ENCODE measurements at places on chromosomes 1 and 21.
A peak's percentile ranks its signal among the peaks of the same experiment; 100 is the strongest.

- no peak for DNase-seq
Measured at GRCh38 chr1:196680107-196680506, 28.3 kb downstream of the CFH start.

GRCh38 chr21:33487996-33488395, 3.5 kb downstream of the DNAJC28 start:
- DNase-seq, result no peak

DNA sequence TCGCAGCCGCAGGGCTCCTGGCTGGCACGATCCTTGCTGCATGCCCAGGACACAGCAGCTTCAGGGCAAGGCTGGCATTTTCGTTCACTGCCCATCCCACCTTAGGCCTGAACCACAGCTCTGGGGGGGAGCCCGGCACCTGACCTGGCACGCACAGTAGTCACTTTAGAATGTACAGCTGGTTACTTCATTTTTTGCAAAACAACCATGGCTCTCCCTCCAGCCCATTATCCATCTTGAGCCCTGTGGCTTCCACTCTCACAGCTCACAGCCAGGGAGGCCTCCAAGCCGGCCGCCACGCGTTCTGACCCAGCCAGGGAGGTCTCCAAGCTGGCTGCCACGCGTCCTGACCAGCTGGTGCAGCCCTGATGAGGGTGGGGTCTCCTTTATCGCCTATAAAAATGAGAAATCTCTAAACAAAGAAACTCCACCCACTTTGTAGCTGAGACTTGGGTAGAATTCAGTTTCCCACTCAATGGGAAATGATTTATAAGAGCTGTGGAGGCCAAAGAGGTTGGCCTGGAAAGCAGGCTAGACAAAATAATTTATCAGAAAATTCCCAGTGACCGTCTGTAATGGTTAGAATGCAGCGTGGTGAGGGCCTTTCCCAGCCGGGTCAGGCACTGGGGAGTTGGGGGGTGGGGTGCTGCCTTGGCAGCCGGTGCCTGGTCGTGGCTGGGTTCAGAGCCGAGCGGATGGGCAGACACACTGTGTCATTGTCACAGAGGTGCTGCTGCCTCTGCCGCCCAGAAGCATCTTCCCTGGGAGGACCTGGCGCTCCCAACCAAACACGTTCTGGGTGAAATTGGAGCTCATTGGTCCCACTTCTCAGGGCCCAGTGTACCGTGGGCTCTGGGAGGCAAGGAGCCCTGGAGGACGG, 54.6 kb upstream of the ACTRT2 start:
- no peak for DNase-seq

- DNase-seq, result no peak
Measured at GRCh38 chr1:43349594-43350306, 9.0 kb upstream of the CDC20 start.

DNA sequence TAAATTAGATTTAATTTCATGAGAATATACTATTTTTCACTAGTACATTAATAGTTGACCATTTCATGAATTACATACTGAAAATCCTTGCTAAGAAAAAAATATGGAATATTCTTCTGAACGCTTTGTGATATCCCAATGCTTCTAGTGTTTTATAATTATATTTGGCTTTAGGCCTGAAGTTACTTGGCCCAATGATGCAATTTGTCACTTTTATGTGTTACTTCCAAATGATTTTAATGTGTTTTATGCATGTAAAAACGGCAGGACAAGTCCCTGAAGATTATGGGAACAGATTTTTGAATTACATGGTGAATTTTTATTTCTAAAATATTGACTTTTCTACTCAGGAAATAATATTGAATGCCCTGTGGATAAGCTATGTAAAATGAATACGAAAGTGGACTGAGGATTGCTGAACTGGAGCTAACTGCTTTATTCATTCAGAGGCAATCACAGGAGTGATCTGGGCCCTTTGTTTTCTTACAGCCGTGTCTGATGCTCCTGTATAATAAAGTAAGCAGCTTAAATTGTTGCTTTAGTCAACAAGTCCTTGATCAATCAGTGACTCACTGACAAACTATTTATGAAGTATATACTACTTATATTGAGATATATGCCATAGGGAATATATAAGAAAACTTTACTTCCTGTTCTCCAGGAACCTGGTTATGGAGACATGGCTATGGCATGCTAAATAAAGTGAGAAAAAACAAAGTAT, 543.0 kb upstream of the RGS18 start:
- no peak for DNase-seq

GRCh38 chr21:36149788-36150711, 6.6 kb upstream of the DOP1B start:
- DNase-seq, result no peak

GRCh38 chr1:155706139-155706538, 17.2 kb downstream of the DAP3 start:
- DNase-seq, result no peak

GRCh38 chr1:11026052-11026451, 13.6 kb downstream of the TARDBP start:
- DNase-seq, result no peak

DNA sequence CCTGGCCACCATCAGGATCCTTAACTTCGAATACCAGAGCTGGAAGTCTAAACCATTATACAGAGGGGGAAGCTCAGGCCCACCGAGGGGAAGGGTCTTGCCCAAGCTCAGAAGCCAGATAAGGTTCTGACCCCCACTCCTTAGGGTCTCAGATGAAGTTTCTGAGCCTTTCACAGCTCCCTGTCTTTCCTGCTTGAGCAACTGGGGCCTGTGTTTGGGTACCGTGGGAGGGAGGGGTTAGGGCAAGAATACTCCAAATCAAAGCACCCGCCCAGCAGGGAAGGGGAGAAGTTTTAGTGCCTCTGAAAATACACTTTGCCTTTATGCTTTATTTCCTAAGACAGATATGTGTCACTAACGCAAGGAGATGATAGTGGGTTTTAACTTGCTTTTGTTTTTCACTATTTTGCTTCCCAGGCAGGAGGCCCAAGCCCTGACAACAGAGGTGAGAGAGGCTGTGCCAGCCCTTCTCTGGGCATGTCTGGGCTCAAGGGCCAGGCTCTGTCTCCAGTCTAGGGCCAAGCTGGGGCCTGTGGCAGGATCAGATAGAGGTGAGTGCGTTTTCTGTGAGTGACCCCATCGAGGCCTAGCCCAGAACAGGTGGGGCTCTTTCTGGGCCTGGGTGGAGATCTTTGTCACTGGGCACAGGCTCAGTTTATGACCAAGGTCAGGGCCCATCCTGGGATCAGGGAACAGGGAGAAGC, 20.5 kb upstream of the TENT5B start:
- DNase-seq, result no peak

DNA sequence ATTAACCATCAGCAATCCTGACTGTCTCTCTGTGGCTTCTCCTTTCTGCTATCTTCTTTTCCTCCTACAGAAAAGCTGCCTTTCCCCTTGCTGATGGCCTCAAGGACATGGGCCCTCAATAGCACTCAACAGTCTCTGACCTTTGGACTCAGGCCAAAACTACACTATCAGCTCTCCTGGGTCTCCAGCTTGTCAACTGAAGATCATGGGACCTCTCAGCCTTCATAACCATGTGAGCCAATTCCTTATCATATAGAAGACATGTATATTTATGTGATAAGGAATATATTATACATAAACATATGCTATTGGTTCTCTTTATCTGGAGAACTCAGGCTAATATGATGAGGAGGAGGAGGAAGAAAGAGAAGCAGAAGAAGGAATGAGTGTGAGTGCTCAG, 91.8 kb upstream of the GJB5 start:
- no peak for DNase-seq

DNA sequence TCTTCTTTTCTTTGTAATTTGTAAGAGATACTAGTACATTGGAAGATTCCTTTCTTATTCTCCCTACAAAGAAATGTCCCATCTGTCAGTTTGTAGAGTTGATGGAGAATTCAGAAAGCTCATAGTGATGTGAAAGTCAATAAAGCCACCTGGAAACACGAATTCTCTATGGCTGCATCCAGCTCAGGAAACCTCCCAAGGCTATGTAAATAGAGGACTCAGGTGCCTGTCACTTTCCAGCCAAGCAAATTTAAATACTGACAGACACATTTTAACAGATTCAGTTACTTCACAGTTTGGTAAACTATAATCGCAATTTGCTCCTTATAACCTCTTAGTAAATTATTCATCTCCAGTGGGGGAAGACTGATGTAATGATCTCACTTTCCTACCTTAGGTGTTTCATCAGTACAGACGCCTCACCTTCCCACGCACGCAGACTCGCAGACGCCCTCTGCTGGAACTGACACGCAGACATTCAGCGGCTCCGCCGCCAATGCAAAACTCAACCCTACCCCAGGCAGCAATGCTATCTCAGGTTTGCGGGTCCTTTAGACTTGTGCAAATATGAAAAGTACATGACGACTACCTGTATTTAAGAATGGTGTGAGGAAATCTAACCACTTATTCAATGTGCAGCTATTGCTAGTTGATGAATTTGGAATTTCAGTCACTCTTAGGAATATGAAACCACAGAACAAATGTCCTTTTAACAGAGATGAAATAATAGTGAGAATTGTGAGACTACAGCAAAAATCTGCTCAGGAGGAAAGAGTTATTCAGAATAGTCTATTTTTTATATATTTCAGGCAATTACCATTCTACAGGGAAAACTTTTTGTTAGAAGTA, 60.6 kb downstream of the PTPRC start:
- peak; percentile 59 for DNase-seq

- no peak for DNase-seq
Measured at GRCh38 chr1:192243721-192244120, 73.1 kb upstream of the RGS21 start.

DNA sequence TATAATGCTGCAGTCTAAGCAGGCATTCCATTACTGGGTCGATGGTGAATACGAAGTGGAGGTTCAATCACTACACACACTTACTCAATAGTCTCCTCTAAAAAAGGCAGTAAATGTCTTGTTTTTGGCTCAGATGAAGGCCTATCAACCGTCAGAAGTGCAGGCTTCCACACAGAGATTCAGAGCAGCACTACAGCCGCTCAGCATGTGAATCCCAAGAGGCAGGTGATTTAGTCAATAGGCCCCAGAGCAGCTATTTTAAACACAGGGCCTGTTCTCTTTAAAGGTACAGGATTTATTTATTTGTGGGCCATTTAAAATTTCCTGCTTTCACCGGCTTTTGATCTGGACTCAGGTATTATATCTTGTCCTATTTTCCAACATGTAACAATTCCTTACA, 293.7 kb downstream of the RGS7 start:
- DNase-seq, result no peak

DNA sequence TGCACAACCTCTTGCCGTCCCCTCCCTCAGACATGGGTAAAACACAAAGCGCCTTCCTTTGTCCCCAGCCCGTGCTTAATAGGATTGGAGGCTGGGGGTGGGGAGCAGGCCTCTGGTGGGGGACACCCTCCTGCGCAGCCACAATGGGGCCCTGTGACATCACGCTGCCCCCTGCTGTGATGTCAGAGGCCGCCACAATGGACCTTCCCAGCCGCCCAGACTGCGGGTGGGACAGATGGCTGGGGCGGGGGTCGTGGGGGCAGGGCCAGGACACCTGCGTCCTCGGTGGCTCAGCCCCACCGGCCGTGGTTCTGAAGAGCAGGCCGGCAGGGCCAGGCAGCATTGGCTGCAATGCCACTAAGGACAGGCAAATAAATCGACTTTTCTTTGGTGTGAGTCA, 39.9 kb downstream of the EPHA2 start:
- no peak for DNase-seq

- no peak for DNase-seq
Measured at GRCh38 chr1:200337410-200337809, 72.4 kb downstream of the ZNF281 start.

DNA sequence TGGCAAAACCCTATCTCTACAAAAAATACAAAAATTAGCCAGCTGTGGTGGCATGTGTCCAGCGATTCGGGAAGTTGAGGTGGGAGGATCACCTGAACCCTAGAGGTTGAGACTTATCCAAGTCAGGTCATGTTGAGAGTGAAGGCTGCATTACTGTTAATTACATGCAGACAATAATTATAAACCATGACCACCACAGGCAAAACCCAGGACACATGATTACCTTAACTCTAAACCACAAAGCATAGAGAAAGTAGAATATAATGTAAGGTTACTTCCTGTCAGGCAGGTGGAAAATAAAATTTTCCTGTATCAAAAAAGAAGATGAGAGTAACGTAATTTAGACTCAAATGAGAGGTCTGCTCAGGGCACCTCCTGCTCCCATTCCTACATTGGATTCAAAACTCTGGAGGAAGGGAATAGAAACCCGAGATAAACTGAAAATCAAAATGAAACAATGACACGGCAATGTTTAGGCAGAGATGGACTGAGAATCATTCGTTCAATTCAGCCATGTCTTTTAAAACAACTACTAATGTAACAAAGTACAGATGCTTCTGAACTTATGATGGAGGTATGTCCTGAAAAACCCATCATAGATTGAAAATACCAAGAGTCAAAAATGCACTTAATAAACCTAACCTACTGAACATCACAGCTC, 33.6 kb downstream of the RGS8 start:
- DNase-seq, result no peak

DNA sequence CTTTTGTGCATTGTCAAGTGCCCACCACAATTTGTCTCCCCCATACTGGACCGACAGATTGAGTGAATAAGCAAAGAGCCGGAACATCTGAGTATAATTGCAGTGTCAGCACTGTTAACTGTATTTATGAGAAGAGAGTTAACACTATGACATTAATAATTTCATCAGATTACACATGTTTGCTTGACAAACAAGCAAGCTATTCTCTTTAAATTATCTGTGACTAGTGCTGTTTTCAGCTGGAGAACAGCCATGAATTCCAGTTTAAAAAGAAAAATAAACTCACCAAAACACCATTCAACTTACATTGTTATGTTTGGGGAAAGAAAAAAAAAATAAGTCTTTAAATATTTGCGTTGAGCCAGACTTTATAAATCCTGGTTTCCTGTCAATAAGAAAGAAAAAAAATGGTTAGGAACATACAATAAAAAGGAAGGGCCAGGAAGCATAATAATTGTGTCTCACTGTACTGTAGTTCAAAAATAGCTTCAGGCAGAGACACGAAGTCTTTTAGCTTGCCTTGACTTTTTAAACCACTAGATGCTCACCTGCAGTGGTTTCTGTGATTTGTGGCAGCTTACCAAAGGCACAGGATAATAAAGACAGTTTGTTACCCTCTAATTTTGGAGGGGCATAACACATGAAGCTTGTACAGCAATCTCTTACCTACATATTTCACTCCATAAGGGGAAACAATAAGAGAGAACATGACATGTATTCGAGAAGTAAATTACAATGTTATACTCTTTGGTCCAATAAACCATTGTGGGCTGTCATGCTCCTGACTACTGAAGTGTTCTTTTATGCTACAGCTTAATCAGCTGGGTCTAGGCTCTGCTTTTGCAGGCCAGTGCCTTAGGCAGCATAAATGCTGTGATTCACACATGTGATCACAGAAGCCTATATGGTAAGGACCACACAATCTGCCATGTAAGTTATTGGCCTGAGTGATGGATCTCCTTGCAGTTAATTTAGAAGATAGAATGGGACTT, 302.0 kb upstream of the ADGRL2 start:
- no peak for DNase-seq

GRCh38 chr1:51877434-51878307, 856 bp downstream of the NRDC start:
- DNase-seq, result peak; percentile 24

GRCh38 chr1:228166170-228166936, 749 bp downstream of the IBA57 start:
- DNase-seq, result peak; percentile 57

- no peak for DNase-seq
Measured at GRCh38 chr1:48810740-48811139, 34.0 kb upstream of the BEND5 start.
